ENCODE measurements at places on chromosomes 2 and 18.

DNA sequence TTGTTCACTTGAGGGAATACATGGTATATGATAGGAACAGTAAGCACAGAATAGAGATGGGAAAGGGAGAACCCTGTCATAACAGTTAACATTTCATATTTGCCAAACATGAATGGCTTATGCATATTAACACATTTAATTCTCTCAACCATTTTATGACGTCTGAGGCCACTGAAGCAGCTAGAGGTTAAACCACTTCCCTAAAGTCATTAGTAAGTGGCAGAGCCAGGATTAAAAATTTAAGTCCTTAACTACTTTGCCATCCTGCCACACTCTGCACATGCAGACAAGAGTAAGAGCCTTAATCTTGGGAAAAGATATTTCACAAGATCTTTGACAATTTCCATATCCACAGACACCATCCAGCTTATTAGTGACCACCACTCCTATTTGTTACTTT lies 2.1 kb downstream of the LIPT1 start:
- DNase-seq: no peak

GRCh38 chr2:134764164-134764563 lies 45.4 kb upstream of the TMEM163 start:
- DNase-seq: no peak

DNA sequence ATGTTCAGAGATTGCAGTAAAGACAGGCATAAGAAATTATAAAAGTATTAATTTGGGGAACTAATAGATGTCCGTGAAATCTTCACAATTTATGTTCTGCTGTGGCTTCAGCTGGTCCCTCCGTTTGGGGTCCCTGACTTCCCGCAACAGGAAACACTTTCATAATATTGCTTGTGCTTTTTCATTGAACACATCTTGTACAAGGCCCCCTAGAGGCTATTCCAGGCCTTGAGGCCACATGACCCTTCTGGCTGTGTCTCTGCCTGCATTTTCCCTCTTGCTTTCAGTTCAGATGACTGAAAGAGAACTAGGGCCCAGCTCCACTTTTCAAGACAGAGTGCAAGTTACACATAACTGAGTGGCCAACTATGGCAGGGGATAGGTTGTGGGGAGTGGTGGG lies 164.1 kb downstream of the TMEM247 start:
- DNase-seq: no peak

DNA sequence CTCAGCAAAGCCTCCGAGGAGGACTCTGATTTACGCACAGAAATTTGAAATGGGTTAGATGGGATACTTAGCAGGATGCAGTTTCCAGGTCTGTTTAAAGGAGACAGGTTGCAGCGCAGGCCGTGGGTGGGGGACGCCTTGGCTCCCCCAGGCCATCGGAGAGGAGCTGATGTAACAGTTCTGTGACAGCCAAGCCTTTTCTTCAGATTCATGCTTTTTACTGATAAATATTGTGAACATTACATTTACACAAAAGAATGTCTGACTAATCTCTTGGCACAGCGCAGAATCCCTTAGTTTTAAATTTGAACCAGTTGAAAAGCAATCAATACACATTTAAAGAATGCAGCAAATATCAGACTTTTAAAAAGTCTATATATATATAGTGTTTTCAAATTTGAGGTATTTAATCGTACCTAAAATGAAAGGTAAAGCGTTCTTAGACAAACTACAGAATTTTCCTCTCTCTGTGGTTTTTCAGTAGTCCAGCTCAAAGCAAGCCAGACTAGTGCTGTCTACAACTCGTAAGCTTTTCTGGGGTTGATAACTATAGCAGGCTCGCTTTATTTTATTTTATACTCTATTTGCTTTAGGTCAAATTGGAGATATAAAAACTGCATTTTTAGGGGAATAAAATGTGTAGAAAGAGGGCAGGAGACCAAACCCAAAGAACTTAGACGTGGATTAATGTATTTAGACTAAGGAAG lies 221.9 kb downstream of the PIEZO2 start:
- DNase-seq: no peak

DNA sequence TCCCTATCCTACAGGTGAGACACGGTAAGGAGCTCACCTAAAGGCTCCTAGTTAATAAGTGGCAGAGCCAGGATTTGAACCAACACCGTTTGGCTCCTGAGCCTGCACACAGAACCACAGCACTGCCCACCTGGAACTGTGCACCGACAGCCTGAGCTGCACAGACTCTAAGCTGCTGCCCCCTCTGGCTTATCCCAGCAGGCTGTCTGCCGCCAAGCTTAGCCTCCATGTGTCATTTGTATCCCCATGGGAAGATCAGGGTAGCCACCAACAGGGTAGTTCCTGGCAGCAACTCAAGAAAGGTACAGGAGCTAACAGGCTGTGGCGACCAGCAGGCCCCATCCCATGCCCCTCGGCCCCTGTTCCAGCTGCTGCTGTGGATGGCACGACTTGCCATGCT lies 135.7 kb downstream of the LRRC30 start:
- DNase-seq: no peak

- DNase-seq: no peak
Observed at GRCh38 chr2:66437109-66437690, 2.3 kb downstream of the MEIS1 start.

DNA sequence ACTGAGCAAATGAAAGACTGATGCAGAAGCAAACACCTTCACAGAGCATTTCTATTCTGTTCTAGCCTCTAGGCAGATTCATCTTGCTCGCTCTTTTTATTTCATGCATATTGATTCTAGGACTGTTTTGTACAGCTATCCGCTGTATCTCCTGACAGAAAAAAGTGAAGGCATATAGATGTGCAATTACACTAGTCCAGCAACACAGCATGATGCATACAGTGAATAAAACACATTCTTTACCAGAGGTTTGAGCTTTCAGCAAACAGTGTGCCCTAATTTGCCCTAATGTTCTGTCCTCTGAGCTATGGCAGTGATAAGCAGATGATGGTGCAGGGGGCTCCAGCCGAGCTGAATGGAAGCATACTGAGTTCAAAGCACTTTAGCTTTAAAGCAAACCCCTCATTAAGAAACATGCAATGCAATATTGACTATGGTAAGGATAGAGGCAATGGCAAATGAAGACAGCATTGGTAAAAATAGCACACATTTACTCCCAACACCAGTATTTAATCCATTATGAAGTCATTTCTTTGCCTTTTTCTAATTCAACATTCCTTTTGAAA lies 141.2 kb upstream of the RGPD4 start:
- no peak for DNase-seq

GRCh38 chr2:202064171-202064880 lies 8.7 kb upstream of the KIAA2012 start:
- no peak for DNase-seq

DNA sequence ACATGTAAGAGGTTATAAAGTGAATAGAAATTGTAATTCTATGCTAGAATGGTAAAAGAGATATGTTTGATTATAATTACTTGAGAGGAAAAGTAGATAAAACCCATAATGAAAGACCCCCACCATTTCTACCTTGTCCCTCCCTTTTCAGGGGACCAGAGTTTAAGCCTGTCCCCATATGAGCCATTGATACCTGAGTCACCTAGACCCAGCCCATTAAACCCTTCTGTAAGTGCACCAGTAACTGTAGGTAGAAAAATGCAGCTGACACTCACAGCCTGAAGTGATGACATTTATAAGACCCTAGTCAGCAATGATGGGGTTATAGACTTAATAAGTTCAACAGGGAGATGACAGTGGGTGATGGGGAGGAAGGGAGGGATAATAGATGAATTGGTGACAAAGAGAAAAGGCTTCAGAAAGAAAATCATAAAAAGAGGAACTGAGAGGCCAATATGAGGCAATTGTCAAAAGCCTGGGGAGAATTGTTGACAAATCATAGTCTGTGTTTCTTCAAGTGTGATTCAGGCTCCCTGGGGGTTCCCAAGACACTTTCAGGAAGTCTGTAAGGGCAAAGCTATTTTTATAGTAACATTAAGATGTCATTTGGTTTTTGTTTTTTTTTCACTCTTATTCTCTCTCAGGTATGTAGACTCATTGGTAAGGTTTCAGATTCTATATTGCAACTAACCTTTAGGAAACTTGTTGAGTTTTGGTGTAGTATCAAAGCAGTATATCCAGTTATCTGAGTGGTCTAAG lies 544.2 kb downstream of the SATB2 start:
- DNase-seq: no peak

DNA sequence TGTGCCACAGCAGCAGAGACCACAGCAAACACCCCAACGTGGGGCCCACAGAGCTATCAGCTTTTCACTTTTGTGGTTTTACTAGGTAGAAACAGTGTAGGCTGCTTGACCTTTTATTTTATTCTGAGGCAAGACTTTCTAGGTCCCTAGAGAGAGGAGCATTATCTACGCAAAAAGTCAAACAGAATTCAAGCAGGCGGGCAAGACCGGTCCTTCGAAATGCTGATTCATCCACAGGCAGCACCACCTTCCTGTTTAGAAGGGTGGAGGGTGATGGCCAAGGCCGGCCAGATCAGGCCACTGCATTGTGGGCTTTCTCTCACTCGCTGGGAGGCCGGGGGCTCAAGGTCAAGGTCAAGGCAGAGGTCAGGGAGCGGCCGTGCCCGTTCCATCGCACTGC lies 573.0 kb downstream of the GALR1 start:
- DNase-seq: no peak

GRCh38 chr18:25283781-25284180 lies 68.2 kb downstream of the ZNF521 start:
- DNase-seq: no peak

GRCh38 chr2:65018141-65018582 lies 29.0 kb downstream of the SLC1A4 start:
- no peak for DNase-seq

- peak; percentile 55 for DNase-seq
Observed at GRCh38 chr2:241252778-241253475, 62.5 kb downstream of the HDLBP start.

GRCh38 chr2:219570924-219571310 lies 422 bp downstream of the OBSL1 start:
- DNase-seq: no peak

- DNase-seq: peak; percentile 84
Observed at GRCh38 chr18:75131381-75132000, 77.4 kb downstream of the PTGR3 start.

- no peak for DNase-seq
Observed at GRCh38 chr2:8526403-8526696, 155.5 kb upstream of the ID2 start.

DNA sequence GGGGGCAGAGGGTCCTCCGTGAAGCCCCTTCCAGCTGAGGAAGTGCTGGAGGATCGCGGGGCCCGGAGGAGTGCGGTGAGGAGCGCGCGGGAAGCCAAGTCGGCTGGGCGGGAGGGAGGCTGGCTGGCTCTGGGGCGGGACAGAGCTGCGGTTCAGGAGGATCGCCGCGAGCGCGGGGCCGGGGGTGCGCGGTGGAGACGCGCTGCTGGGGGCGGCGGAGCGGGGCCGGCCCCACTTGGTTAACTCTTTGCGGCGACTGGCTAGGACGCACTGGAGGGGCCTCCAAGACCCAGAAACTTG lies 464 bp downstream of the CYBRD1 start:
- no peak for DNase-seq

- no peak for DNase-seq
Observed at GRCh38 chr2:127670055-127670956, 5.0 kb downstream of the LIMS2 start.

GRCh38 chr2:154623819-154624218 lies 74.7 kb upstream of the KCNJ3 start:
- DNase-seq: no peak

- DNase-seq: peak; percentile 88
Observed at GRCh38 chr18:79575891-79576685, 103.5 kb upstream of the CTDP1 start.

DNA sequence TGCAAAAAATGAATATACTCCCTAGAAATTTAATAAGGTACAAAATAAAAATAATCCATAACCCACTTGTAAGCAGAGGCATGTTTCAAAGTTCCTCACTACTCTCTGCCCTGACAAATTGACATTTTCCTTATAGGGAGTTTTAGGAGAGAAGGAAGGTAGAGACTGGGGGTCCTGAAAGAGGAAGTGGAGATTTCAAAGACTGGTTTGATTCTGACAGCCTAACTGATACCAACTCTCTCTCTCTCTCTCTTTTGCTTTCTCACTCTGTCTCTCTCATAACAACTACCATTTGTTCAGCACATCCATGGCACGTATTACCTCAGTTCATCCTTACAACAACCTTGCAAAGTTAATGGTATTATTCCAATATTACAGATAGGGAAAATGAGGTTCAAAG lies 18.6 kb downstream of the FZD7 start:
- no peak for DNase-seq

DNA sequence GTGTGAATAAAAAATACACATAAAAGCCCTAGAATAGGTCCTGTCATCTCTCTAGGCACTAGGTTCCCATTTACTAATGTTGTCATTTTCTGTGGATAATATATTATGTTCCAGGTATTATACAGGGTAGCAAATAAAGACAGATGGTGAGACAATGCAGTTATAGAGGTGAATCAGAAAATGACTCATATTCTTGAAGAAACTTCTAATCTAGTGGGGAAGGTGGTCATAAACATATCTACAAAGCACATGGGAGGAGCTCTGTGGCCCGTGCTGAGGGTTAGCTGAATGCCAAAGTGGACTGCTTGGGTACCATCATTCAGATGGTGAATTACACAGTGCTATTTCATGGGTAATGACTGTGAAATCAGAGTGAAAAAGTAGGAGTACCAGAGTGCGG lies 700.9 kb downstream of the ERBB4 start:
- DNase-seq: no peak

DNA sequence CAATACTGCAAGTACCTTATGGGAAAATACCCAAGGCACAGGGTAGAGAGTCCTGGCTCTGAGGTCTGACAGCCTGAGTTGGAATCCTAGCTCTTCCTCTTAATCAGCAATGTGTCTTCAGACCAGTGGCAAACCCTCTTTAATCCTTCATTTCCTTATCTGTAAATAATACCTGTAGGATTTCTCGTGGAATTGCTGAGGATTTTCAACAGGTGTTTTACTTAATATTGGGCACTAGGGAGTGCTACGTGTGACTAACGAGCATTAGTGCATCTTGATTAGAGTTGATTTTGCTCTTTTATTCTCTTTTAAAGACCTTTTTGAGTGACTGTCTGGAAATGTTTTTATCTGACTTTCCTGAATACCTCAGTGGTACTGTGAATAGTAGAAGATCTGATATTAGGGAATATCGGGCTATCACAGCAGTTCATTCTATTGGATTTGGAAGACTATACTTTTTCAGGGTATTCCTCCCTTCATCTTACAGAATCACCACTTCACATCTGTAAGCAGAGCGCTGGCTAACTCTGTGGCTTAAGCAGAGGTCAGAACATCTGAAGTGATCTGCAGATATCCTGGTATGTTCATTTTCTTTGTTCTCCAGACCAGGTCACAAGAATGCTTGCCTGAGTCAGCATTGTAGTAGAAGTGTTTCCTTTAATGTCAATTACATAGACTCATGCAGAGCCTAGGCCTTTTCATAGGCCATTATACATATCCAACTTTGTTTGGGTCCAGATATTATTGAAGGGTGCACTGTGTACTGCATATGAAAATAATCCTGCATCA lies 49.1 kb downstream of the ARHGAP28 start:
- no peak for DNase-seq

DNA sequence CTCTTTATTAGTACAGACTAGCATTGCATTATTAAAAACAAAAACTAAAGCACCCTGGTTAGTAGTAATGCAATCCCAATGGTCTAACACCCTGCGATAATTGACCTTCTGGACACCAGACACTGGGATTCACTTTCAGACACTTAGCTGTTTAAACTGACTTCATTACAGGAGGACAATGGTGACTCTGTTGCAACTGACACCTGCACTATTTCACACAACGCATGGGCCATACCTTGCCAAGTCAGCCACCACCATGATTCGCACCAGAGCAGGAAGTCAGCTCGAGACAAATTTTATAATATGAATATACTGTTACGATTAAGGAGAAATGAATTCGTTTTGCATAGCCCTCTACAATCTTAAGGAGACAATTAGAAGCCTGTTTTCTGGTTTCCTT lies 150.7 kb downstream of the MEIS1 start:
- no peak for DNase-seq

- DNase-seq: no peak
Observed at GRCh38 chr2:205609113-205609512, 73.2 kb upstream of the NRP2 start.

Measured in mesenteric fat pad (tissue), 1 donor.